ENCODE measurements at places on chromosomes 12 and 14.

GRCh38 chr12:122206111-122206881, 2.8 kb downstream of the B3GNT4 start:
- no peak for DNase-seq

DNA sequence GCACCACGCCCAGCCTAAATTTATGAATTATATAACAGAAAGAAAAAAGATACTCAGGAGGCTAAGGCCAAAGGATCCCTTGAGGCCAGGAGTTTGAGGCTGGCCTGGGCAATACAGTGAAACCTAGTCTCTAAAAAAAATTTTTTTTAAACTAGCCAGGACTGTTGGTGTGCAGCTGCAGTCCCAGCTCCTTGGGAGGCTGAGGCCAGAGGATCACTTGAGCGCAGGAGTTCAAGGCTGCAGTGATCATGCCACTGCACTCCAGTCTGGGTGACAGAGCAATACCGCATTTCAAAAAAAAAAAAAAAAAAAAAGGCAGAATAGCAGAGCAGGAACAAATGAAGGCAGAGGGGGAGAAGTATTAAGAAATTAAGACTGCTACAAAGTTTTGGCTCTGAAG, 2.6 kb upstream of the PSMA6 start:
- no peak for DNase-seq

DNA sequence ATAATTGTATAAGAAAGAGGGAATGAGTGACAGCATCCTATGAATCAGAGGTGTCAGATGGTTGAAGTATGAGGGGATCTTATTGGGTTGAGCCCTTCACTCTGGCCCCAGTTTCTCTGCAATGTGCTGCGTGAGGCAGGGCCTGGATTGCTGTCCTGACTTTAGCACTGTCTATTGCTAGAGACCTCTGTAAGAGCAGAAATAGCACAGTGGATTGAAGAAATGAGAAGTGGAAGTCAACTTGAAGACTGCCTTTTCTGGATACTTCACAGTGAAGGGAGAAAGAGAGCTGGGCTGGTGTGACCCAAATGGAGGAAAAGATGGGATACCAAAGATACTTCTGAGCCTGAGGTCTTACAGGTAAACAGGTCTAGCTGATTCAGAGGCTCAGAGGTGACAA, 5.8 kb downstream of the ASCL4 start:
- no peak for DNase-seq

DNA sequence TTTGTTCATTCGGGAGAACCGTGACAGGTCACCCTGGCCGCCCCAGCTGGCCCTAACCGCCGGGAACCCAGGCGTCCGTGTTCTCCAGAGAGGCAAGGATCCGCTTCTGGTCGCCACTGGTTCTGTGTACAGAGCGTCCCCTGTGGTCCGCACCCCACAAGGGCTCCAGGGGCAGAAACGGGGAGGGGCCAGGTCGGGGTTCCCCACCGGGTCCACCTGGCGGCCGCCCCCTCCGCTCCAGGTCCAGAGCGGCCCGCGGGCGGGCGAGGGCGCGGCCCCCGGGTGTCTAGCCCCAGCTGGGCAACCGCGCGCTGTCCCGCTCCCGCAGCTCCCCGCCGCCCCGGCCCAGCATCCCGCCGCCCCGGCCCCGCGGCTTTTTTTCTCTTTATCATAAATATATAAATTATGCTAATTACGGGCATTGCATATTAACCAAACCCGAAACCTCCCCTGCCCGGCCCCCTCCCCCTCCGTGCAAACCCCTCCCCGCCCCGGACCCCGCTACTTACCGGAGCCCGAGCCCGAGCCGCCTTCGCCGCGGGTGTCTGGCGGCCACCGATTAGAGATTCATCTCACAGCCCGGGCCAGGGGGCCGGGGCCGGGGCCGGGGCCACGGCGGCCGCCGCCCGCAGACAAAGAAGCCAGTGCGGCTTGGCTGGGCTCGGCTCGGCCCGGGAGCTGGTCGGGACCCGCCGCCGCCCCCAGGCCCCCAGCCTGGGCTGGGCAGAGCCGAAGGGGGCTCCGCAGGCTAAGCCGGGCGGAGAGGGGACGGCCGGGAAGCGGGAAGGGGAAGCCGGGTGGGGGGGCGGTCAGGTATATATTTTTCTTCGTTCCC, 512 bp downstream of the POU6F1 start:
- peak; percentile 10 for DNase-seq

- no peak for DNase-seq
Measured at GRCh38 chr12:57234571-57235016, 5.1 kb downstream of the SHMT2 start.

GRCh38 chr12:31234955-31235867, 90.7 kb downstream of the SINHCAF start:
- DNase-seq = peak; percentile 79

GRCh38 chr12:118979763-118980406, 1.5 kb upstream of the SRRM4 start:
- peak; percentile 36 for DNase-seq

GRCh38 chr12:117342682-117343081, 18.7 kb downstream of the NOS1 start:
- DNase-seq = no peak

DNA sequence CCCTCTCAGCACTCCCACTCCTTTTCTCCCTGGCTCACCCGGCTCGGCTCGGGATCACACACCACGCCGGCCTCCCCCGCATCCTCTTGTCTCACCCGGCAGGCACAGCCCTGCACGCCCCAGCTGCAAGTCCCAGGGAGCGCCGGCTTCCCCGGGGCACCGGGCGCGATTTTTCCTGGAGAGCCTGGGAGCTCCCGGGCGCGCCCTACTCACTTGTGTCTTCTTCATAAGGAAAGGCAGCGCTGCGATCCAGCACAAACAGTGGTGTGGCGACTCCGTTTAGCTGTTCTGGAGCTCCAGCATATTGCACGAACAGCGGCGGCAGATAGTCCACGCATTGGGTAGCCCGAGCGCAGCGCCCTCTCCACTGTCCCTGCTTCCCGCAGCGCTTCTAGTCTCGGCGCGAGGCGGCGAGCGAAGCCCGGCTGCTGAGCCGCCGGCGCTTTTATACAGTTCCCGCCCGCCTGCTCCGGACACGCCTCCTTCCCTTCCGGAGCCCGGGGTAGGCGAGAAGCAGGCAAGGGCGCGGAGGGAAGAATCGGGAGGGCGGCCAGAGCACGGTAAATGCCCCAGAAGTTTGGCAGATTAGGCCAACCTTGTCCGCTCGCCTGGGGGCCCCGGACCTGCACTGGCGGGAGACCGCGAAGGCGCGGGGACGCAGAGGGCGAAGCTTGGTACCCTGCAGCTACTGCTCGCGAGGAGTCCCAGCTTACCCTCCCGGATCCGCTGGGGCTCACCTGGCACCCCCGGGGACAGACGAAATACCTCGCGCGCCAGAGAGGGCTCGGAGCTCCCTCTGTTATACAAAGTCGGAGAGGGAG, at the start of gene KITLG:
Gene KITLG, minus strand, starts transcription at position 421 of the 821 bp plus-strand sequence. Its CDS starts 193 bp downstream, at position 228.
- DNase-seq = peak; percentile 80

DNA sequence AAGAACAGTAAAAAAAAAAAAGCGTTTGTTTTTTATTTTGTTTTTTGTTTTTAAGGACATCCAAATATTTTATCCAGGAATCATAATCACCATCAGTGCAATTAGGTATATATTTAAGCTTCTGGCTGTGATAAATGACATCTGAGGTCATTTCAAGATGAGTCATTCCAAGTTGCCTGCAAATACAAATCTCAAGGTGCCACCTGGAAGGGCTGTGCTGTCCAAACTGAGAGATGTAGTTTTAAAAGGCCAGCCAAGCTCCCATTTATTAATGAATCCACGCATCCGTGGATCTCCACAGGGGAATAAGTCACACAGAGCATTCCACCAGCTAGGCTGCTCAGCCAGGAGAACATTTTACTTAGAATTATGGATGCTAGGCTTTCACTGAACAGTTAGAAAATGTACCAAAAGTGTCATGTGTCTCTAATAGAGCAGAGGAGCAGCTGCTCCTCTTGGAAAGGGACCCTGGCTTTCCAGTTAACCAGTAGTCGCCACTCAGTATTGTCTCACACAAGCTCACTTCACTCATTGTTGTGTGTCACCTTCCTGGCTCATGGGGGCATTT, 1151.4 kb upstream of the TMEM132C start:
- no peak for DNase-seq

DNA sequence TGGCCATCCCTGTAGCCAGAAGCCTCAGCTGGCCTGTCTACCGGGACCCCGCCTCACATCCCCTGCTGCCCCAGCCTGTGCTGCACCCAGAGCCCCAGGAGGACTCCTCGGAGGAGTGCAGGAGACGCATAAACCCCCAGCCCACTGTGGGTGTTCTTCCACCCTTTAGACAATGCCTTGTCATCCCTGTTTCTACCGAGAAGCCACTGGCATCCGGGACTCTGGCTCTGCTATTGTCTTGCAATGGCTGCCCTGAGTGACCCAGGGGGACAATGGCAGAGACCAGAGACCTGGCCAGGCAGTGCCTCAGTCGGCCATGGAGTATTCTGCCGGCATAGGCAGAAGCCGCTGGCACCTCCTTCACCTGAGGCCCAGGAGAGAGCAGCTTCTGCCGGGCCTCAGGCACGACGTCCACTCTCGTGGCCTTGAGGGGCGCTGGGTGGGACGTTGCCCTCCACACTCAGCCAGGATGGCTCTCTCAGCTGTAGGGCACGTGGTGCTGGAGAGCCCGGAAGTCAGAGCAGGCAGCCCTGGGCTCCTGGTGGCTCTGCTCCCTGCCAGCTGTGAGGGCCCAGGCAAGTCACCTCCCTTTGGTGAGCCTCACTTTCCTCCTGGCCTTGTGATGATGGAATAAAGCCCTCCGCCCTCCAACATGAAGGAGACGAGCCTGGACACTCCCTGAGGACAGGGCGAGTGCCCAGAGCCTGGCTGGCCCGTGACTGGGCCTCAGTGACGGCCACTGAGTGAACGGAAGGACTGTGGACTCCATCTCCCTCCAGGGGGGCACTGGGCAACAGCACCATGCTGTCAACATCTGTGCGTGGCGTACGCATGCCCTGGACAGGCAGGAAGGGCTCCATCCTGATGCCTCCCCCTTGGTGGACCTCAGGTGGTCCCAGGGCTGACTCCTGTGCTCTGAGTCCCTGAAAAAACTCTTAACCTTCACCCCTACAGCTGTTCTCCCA, 41.0 kb downstream of the TRAFD1 start:
- DNase-seq = no peak

DNA sequence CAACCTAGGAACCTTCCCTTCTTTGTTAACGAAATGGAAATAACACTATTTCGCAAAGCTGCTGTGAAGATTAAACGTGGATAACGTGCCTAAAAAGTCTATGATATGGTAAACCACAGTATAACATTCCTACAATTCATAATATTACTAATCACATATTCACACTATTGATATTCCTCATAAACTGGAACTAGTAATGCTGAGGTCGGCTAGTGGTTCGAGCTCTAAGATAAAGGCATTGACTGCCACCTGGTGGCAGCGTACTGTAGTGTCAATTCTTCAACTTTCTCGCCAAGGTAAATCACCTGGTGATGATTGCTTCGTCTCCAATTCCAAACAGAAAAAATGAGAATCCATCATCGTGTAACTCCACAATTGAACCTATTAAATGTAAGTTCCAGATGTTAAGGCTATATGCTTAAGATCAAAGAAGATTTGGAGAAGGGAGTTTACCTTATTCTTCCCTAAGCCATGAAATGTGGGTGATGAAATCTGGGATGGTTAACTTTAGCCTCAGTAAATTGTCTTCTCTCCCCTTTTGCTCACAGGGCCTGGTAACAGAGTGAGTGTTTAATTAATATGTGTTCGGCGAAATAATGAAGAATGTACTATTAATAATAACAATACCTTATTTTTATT, 197.5 kb upstream of the TMEM132C start:
- DNase-seq = peak; percentile 47
